ENCODE measurements at places on chromosomes 16 and 17.
A peak's percentile ranks its signal among the peaks of the same experiment; 100 is the strongest.

- DNase-seq = peak; percentile 44
These were observed 15.7 kb downstream of the GJD3 start for GRCh38 chr17:40348562-40349476.

GRCh38 chr16:73059779-73060615 lies 12.1 kb upstream of the ZFHX3 start:
- no peak for DNase-seq

GRCh38 chr17:12743046-12743445 lies 46.3 kb upstream of the ARHGAP44 start:
- DNase-seq = no peak

DNA sequence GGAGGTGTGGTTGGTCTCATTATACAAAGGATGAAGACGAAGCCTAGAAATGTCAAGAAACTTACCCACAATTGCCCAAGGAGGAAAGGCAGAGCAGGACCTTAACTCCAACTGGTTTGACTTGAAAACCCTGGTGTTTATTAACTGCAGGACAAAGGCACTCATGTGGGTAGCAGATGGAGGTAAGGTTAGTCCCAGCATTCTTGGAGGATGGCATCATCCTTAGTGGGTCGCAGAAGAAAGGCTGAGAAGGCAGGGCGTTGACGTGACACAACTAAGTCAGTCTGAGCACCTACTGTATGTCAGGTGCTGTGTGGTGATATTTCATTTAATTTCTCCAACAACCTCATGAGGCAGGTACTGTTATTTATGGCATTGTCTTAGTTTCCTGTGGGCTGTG lies 101.3 kb downstream of the HAPSTR1 start:
- DNase-seq = no peak

- no peak for DNase-seq
These were observed 30.0 kb upstream of the SLC5A10 start for GRCh38 chr17:18921912-18922451.
